ENCODE measurements at places on chromosomes 12 and 14. TPM values are rescaled to one million over a fixed set of nuclear protein-coding genes. Genes with fewer than 3 reads are reported as not detected.
A peak's percentile ranks its signal among the peaks of the same experiment; 100 is the strongest.

DNA sequence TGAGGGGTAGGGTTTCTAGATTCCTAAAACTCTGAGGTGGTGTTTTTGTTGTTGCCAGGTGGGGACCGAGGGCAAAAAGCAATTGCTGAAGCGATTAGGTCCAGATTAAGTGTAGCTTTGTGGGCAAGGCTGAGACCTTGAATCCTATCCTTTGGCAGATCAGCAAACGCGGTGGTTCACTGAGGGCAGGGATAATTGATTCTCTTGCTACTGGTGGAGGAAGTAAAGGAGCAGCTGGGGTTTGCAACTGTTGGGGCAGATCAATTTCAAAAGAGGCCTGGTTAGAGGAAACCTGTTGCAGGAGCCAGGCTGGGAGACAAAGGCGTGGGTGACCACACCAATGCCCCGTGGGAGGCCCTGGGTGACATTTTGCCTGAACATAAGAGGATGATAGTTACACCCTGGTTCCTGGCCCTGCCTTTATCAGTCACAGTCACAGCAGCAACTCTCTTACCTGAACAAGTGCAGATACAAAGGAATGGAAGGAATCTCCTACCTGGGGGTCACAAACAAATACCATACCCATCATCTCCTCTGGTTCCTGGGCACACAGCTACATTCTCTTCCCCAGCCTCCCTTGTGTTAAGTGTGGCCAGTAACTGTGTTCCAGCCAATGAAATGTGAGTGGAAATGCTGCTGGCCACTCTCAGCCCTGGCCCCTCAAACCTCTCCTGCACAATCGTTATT, 43.3 kb upstream of the RASSF3 start:
- no peaks in the 10 kb centered on the region for H3K27me3 ChIP-seq
- H3K27ac ChIP-seq = peak overlapping the region; percentile 70
- peaks cover 39% of the 10 kb centered on the region for H3K4me1 ChIP-seq

- no peak overlapping the region for H3K27ac ChIP-seq
- no peak for DNase-seq
- no peak overlapping the region for H3K4me3 ChIP-seq
Measured at GRCh38 chr12:46407361-46407760, 34.8 kb upstream of the SLC38A2 start.

- H3K36me3 ChIP-seq = no peaks in the 10 kb centered on the region
- H3K4me1 ChIP-seq = no peaks in the 10 kb centered on the region
- H3K27me3 ChIP-seq = no peaks in the 10 kb centered on the region
- DNase-seq = no peak
Measured at GRCh38 chr14:89014569-89014850, 190.1 kb downstream of the TTC8 start.

DNA sequence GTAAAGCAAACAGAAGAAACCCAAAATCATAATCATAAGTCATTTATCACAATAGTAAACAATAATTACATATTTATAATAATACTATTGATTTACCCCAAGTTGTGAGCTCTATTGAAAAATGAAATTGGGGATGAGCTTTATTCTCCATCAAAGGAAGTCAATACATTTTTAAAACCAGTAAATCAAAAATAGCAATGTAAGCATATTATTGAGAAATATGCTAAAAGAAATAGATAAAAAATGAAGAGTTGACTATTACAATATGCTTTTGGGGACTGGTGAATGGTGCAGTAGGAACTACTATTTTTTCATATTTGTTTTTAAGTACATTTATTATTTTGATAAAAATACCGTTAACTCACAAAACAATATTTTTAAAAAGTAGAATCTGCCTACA, 31.2 kb upstream of the STK38L start:
- no peak for DNase-seq
- no peak overlapping the region for H3K27ac ChIP-seq
- no peaks in the 10 kb centered on the region for H3K4me1 ChIP-seq
- no peak overlapping the region for H3K4me3 ChIP-seq

The TRIAP1 gene
- total RNA-seq = 43.4 TPM

The IL26 gene
- not detected for total RNA-seq

Data from SJCRH30 (cell line).